ENCODE measurements at places on chromosomes 1 and 21.
A peak's percentile ranks its signal among the peaks of the same experiment; 100 is the strongest.

GRCh38 chr21:14916676-14917141 is 148.1 kb downstream of the NRIP1 start:
- DNase-seq: no peak

DNA sequence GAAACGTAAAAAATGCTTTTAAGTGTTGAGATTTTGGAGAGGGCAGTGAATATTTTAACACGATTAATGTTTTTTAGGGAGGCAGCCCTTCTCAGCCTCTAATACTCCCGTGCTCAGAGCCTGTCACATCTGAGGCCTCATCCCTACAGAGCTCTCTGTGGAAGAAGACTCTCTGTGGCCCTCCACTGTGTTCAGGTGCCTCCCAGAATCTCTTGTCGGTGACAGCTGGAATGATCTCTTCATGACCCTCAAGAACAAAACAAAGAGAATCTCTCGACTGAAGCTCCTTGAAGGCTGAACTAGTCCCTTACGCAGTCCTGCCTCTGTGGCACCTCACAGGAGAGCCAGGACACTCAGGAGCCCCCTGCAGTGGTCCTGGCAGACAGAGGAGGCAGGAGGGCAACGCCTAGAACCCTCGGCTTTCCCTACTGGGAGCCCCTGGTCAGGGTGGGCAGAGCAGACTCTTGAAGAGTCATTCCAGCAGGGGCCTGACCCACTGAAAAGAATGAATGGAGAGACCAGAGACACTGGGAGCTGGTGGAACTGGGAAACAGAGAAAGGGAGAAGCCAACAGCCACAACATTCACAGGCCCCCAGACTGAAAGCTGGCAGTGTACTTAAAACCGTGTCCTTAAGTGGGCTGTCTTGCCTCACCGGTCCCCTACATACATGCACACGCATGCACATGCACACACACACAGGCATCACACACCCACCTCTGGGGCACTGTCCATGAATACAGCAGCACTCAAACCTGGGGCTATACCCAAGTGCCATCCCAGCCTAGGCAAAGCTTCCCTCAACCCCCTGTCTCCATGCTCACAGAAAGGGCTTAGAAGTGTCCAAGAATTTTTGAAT is 67.5 kb upstream of the ANGPTL1 start:
- no peak for DNase-seq

- DNase-seq: no peak
Measured at GRCh38 chr1:232110281-232111090, 483.9 kb downstream of the DISC1 start.

DNA sequence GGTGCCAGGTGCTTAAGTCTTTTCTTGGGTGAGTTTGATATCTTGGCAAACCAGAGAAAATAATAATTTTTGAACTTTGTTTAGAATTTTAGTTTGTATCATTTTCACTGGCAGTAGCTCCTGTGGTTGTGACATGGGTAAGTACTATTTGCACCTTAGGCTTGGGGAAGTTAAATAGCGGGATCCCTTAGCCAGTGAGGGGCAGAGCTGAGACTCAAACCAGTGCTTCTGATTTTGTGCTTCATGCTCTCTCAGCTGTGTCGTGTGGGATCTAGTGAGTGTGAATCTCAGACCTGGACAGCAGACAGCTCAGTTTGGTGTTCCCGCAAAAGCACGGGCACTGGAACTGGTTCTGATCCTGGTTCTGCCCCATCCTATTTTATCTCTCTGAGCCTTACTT is 9.6 kb downstream of the PRCC start:
- DNase-seq: no peak

- no peak for DNase-seq
Measured at GRCh38 chr1:55618199-55618598, 403.0 kb upstream of the USP24 start.

DNA sequence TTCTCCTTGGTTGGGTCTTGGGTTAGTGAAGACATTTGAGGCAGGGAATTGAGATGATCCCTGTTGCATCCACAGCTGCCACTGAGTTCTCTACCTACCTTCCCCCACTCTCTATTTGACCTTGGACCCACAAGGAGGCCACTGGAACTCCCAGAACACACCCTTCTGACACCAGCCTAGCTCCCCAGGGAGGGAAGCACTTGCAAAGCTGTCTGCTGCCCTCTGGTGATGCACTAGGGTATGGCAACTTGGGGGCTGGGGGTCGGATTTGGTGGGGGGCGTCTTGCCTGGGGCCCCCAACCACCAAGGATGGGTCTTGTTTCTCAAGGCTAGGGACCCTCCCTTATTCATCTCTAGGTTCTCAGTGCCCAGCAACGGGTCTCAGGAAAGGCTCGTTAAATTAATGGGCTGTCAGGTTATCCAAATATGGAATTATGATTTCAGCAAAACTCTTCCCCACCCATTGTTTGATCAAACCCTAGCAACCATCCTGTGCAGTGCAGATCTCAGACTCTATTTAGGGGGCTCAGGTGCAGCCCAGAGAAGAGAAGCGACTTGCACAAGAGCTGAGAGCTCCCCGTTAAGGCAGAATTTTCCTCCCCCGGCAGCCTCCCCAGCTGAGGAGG is 177.8 kb upstream of the KLHDC7A start:
- no peak for DNase-seq

GRCh38 chr1:223750730-223751570 is 38.6 kb downstream of the CAPN2 start:
- DNase-seq: no peak

DNA sequence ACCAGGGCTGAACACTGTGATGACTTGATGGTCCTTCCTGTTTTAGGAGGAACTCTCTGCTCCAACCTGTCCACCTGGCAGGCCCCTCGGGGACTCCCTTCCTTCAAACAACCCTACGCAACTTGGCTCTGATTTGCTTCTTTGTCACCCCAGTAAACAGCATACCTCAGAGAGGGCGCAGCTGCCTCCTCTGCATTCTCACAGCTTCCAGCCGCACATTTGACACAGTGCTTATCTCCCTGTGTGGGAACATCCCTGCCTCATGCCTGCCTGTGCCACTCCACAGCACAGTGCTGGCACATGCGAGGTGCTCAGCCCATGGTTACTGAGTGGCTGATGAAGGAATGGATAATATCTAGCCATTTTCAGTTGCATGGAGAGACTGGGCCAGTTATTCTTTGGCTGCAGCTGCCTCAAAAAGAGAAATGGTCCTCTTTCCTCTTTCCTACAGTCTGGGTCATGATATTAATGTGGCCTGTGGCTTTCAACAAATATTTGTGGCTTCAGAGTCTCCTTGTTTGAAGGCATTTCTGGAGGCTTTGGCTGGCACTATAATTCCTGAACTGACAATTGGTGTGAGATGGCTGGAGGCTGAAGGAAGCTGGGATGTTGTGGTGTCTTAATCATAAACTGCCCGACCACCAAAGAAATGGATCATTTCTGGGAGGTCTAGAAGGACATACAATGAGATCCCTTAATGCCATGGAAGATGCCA is 77.9 kb downstream of the TENT5C start:
- no peak for DNase-seq

- peak; percentile 46 for DNase-seq
Measured at GRCh38 chr1:66402194-66402593, 131.8 kb upstream of the SGIP1 start.

GRCh38 chr1:109573785-109574184 is 25.4 kb downstream of the GNAI3 start:
- peak; percentile 46 for DNase-seq

GRCh38 chr1:20385630-20386029 is 95.0 kb downstream of the VWA5B1 start:
- no peak for DNase-seq

- DNase-seq: no peak
Measured at GRCh38 chr1:2913091-2913490, 108.2 kb upstream of the ACTRT2 start.

- peak; percentile 97 for DNase-seq
Measured at GRCh38 chr1:154157520-154158306, 2.8 kb upstream of the NUP210L start.

Data from GF-D8 (cell line).